Cortex of kidney (tissue), 1 donor: ENCODE measurements at places on chromosomes 6 and 20.

DNA sequence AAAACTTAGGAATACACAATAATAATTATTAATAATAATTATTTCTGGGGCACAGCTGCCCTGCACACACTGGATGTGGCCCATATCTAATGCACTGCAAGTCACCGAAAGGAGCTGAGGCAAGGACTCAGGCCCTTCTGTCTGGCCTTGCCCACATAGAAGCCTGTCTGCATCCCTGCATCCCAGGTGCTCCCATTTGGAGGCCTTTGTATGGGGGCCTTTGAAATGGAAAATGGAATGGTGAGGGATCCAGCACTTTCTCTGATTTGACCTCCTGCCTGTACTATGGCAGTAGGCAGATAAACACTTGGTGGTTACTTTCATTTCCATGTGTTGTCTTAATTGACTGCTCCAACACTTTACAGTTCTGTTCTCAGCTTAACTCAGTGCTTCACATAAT, 75.7 kb upstream of the PTCHD4 start:
- DNase-seq = no peak

GRCh38 chr6:45417436-45417835, 39.7 kb upstream of the SUPT3H start:
- DNase-seq = no peak

GRCh38 chr6:106212576-106212975, 113.0 kb downstream of the ATG5 start:
- DNase-seq = no peak

DNA sequence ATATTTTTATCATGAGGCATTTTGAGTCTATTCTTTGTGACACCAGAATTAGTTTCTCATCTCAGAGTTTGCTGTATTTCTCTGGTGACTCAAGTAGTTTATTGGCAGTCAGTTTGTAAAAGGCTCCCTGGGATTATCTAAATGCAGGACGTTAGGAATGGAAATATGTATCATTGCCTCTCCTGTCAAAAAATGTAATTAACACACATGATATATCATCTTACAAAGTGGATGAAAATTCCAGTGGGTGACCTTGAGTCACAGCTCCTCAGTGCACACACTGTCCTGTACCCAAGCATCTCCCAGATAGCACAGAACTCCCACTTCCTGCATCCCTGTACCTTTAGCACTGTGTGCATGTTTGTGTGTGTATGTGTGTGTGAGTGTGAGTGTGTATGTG, 258.6 kb downstream of the LAMA2 start:
- no peak for DNase-seq

DNA sequence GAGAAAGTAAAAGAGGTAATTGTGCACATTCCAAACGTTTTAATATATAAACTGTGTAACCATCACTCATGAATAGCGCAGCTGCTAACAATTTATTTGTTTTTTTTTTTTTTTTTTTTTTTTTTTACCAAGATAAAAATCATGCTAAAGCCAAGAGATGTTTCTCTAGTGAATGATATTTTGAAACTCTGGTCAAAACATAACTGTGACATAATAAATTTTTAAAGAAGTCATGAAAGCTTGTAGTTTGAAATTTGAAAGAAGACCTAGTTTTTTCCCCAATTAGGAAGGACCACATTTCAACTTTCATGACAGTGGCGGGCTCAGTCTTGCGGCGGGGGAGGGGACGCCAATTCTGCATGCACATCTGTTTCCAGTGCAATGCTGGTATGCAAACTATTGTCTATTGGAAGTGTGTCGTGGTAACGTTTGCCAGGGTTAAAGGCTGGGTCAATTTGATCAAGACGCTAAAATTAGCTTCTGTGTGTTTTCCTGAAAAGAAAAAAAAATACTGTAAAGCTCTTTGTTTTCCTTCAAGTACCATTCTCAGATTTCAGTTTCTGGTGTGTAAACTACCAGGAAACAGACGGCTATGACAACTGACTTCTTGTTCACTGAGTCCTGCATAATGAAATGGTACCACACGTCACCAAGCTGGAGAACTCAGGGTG, 211.9 kb downstream of the FOXC1 start:
- DNase-seq = no peak

GRCh38 chr6:75205776-75206575, at the start of gene COL12A1:
TSS of gene COL12A1 (minus strand) at chr6:75206053. CDS start at chr6:75202792, 3,261 bp downstream.
- DNase-seq = no peak

DNA sequence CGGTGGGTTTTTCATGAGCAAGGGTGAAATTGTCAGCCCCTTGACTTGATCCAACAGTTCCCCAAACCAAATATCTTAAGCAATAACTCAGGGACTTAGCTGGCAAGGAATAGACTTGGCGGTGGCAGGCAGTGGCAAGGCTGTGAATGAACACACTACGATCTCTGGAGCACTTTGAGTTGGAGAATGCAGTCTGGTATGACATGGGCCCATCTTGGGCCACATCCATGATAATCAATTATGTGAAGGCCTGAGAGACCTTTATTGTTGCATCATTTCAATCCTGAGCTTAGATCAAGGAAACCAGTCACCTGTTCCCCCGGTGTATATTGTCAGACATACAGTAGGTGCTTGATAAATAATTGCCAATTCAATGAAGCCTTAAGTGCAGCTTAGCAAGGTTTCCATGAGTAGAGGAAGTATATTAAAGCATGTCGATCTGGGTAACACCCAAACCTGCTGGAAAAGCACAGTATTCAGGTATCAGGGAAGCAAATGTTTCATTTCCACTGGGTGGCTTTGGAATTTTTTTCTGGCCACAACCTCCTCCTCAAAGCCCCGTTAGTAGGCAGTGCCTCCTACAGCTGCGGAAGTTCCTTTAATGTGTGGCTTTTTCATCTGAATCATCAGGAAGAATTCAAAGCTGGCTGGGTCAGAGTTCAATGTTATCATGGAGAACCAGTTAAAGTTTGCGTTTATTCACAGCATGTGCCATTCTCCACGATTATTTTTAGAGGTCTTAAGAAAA, 10.2 kb downstream of the CASS4 start:
- no peak for DNase-seq

DNA sequence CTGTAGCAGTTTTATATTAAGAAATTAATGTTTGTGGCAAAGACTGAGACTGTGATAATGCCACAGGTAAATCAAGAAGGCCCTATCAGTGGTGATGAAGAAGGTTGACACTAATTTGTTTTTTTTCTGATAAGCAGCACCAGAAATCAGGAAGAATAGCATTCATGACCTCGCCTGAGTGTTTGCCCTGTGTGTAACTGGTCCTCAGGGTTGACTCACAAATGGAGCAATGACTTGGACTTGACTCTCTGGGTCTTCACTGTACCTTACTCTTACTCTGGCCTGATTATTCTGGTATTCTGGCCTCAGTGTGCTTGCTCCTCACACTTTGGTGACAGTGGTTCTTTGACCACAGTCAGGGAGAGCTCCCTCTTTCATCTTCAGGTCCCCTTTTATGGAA, 243.9 kb downstream of the HAO1 start:
- DNase-seq = no peak

DNA sequence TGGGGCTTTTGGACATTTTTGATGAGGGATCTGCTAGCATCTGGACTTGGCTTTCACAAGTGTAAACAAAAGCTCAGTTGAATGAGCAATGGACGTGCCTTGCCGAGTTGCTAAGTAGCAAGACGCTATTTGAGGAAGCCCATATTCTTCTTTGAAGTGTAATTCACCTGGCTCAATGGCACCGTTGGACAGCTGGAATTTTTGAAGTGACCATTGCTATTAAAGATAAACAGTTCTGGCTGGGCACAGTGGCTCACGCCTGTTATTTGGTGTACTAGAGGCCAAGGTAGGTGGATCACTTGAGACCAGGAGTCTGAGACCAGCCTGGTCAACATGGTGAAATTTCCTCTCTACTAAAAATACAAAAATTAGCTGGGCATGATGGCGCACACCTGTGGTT, 88.8 kb upstream of the SOX4 start:
- DNase-seq = no peak

GRCh38 chr6:43243664-43244321, 512 bp downstream of the TTBK1 start:
- no peak for DNase-seq

- no peak for DNase-seq
Observed at GRCh38 chr6:168248148-168248620, 71.4 kb downstream of the DACT2 start.

- no peak for DNase-seq
Observed at GRCh38 chr6:162373868-162374267, 353.7 kb downstream of the PRKN start.

- DNase-seq = no peak
Observed at GRCh38 chr6:7134999-7135745, 27.4 kb downstream of the RREB1 start.

GRCh38 chr20:54477191-54477955, 2.0 kb downstream of the DOK5 start:
- DNase-seq = no peak

GRCh38 chr6:54654381-54654780, 192.2 kb upstream of the FAM83B start:
- DNase-seq = no peak

DNA sequence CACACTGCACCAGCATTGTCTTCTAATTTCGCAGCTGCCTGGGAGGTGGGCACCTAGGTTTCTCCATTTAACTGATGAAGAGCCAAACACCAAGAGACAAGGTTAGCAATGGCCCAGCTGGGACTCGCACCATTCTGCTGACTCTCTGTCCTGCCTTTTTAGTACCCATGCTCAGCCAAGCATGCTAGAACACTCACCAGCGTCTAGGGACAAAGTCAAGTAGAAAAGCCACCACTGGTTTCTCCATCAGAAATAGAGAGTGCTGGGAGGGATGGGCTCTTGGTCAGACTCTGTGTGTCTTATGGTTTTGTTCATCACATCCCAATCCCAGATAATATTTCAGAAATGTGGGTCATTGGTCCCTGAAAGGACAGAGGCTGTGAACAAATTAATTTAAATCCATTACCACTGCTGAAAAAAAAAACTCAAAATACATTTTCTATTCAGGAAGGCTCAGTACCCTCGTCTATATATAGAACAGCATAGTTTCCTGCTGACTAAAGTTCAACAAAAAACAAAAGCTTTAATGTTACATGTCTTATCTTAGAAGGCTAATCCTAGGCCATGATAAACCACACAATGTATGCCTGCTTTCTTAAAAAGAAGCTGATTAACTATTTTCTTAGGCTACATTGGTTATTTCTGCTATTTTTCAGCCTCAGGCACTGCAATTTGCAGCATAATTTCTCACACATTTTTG, 111.0 kb downstream of the TBC1D7 start:
- DNase-seq = no peak

- DNase-seq = no peak
Observed at GRCh38 chr20:25082498-25082873, 545 bp upstream of the VSX1 start.

DNA sequence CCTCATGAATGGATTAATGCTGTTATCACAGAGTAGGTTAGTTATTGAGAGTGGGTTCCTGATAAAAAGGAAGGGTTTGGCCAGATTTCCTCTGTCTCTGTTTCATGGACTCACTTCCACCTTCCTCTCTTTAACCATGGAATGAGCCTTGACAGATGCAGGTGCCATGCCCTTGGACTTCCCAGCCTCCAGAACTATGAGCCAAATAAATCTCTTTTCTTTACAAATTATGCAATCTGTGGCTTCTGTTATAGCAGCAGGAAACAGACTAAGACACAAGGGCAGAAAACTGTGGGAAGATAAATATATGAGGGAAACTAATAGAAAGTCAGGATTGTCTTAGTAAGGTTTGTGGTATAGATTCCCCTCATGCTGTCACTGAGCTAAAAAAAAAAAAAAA, 106.5 kb downstream of the QRSL1 start:
- no peak for DNase-seq

DNA sequence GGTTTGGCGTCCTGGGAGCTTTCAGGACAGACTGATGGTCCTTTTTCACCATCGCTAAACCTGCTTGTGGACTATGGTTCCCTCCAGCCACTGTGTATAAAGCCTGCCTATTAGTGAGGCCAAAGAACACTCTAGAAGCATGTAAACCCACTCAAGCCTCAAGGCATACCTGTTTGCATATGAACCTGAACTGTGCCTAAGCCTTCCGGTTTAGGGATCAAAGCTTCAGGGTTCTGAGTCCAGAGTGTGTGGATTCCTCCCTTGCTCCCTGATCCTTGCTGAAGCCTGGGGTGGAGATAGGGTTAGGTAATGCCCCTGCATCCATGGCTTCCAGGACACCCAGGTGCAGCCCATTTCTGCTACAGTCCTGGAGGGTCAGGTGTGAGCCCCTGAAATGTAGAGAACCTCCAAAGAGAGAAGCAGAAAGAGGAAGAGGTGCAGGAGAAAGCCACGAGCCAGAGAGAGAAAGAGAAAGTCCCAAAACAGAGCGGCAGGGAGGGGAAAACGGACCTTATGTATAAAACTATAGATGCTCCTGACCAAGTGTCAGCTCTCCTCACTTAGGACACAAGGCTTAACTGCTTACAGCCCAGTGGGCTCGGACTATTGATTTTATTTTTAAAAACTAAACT, 93.3 kb downstream of the SCML4 start:
- DNase-seq = no peak

- DNase-seq = no peak
Observed at GRCh38 chr20:37992802-37993409, 40.4 kb downstream of the TTI1 start.

- DNase-seq = no peak
Observed at GRCh38 chr6:109055771-109056235, 38.8 kb downstream of the SESN1 start.

- DNase-seq = no peak
Observed at GRCh38 chr6:144036835-144037195, 28.8 kb upstream of the PLAGL1 start.

GRCh38 chr20:46767127-46767761, 57.8 kb downstream of the SLC2A10 start:
- DNase-seq = no peak
